ENCODE measurements at places on chromosomes 3 and 15. TPM values are rescaled to one million over a fixed set of nuclear protein-coding genes. Genes with fewer than 3 reads are reported as not detected.

The ICE2 gene
- total RNA-seq: 17.8 TPM

The MCF2L2 gene
- total RNA-seq: 0.87 TPM

The SNURF gene
- total RNA-seq: 4.6 TPM

The ABCC5 gene
- total RNA-seq: 15.2 TPM

The TRH gene
- total RNA-seq: not detected

Data from epithelial cell of proximal tubule (primary cell).